B cell (primary cell): ENCODE measurements at places on chromosomes 4 and X. TPM values are rescaled to one million over a fixed set of nuclear protein-coding genes. Genes with fewer than 3 reads are reported as not detected.

PNMA6E gene
- total RNA-seq: not detected in 2 replicates

PRR32 gene
- not detected in 2 replicates for total RNA-seq

GRCh38 chr4:48780865-48781214 lies 761 bp upstream of the FRYL start:
- H3K4me1 ChIP-seq: peaks cover 22% of the 10 kb centered on the region
- peak overlapping the region; percentile 90 for H3K4me3 ChIP-seq
- H3K36me3 ChIP-seq: no peaks in the 10 kb centered on the region
- H3K27ac ChIP-seq: peak overlapping the region; percentile 50

DNA sequence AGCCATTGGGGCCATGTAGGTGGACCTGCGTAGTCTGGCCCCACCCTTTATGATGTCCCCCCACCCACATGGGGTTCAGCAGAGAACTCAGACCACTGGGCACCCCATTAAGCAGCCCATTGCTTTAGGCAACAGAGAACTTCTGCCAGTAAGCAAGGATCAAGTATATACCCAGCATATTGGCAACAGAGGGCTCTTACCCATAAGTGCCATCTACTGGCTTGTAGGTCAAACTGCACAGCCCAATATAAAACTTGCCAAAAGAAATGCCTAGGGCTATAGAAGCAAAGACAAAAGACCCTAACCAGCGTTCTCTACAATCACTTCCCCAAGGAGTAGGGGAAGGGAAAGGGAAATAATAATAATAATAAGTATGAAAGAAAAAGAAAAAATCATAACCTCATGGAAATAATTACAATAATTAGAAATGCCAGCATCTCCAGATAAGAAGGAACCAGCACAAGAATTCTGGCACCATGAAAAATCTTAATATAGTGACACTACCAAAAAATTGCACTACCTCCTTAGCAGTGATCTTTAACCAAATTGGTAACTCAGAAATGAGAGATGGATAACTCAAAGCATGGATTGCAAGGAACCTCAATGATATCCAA lies 1090.7 kb downstream of the FAT4 start:
- H3K4me1 ChIP-seq: no peaks in the 10 kb centered on the region
- no peaks in the 10 kb centered on the region for H3K36me3 ChIP-seq

GRCh38 chrX:41250867-41251266 lies 83.1 kb upstream of the DDX3X start:
- peaks cover 7% of the 10 kb centered on the region for H3K4me1 ChIP-seq
- no peak overlapping the region for H3K4me3 ChIP-seq
- no peak for DNase-seq
- no peak overlapping the region for H3K27ac ChIP-seq

- H3K4me1 ChIP-seq: no peaks in the 10 kb centered on the region
- no peak for DNase-seq
Measured at GRCh38 chr4:144340931-144341330, 200.4 kb upstream of the GYPA start.

DNA sequence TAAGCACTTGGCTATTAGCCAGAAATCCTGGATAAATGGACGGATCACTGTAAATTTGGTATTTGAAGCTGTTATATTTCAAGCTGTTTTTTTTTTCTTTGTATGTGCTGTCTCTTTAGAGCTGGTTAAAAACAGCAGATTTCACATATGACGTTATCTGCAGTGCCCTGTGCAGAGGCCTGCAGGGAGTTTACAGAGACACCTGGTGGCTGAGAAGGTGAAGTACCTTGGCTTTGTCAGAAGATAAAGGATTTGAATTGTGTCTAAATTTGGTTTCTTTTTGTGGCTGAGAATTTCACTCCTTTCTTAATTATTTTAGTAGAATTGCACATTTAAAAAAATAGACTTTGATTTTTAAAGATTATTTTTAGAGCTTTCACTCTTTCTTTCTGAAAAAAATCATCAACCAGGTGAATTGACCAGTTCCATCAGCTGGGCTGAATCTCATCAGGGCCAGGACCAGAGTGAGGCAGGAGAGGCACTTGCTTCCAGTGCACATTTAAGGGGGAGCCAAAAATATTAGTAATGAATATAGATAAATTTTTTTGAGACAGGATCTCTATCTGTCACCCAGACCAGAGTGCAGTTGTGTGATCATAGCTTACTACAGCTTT lies 9.6 kb upstream of the CHRNA9 start:
- H3K27ac ChIP-seq: no peak overlapping the region
- DNase-seq: peak; percentile 81
- H3K36me3 ChIP-seq: no peaks in the 10 kb centered on the region

- H3K4me3 ChIP-seq: no peak overlapping the region
- H3K27ac ChIP-seq: no peak overlapping the region
- no peaks in the 10 kb centered on the region for H3K27me3 ChIP-seq
- DNase-seq: no peak
- no peaks in the 10 kb centered on the region for H3K36me3 ChIP-seq
Measured at GRCh38 chr4:136748773-136749172, 783.5 kb downstream of the PCDH18 start.
